ENCODE measurements at places on chromosomes 5 and 9. TPM values are rescaled to one million over a fixed set of nuclear protein-coding genes. Genes with fewer than 3 reads are reported as not detected.

DNA sequence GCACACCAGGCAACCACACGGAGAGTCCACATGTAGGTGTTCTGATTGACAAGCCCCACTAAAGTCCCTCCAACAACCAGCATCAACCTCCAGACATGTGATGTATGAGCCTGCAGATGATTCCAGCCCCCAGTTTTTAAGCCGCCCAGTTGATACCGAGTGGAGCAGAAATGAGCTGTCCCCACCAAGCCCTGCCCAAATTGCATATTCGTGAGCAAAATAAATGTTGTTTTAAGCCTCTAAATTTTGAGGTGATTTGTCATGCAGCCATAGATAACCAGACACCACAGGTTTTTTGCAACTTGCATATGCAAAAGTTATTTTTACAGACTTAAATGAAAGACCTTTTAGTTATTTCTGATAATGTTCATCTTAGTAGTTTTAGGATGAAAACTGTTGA is 187.7 kb downstream of the PIK3R1 start:
- H3K27ac ChIP-seq: no peak overlapping the region
- DNase-seq: no peak
- H3K36me3 ChIP-seq: peaks cover 4% of the 10 kb centered on the region
- no peak overlapping the region for H3K4me3 ChIP-seq
- H3K27me3 ChIP-seq: no peaks in the 10 kb centered on the region

DNA sequence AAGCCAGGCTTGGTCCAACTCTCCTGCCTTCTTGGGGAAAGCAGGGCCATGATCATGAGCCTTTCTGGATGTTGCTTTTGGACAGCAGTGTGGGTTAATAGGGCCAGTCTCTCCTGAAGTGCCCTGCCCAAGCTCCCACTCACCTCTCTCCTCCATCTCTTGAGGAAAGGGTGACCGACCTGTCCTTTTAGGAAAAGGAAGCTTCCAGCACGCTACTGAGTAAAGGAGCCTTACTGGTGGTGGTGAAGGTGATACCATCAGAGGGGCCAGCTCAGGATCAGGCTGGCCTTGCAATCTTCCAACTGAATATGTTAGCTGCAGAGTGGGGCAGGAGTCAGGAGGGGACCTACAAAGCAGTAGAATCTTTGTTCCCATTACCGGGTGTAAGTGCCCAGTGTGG is 2.2 kb upstream of the RGS3 start:
- H3K4me3 ChIP-seq: no peak overlapping the region
- no peaks in the 10 kb centered on the region for H3K36me3 ChIP-seq
- no peaks in the 10 kb centered on the region for H3K27me3 ChIP-seq
- H3K4me1 ChIP-seq: no peaks in the 10 kb centered on the region
- H3K27ac ChIP-seq: no peak overlapping the region

The NRG2 gene
- total RNA-seq: not detected

The MCC gene
- total RNA-seq: 0.45 TPM

DNA sequence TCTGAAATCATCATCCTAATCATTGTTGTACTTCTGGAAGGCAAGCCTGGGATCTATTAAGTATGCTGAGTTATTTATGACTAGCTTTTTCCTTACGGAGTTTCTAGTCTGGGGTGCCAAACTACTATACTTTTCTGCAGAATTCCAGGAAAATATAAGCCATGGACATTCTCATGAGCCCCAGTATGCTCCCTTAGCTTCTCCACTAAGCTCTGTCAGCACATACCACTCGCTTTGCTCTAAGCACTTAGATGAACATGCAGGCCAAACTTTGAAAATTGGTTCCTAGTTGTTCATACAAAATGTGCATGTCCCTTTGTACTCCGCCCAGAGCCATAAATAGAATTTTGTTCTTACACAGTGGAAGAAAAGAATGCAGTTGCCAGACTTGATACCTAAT is 284.6 kb downstream of the ARRDC3 start:
- H3K4me1 ChIP-seq: peaks cover 4% of the 10 kb centered on the region
- DNase-seq: no peak
- no peak overlapping the region for H3K27ac ChIP-seq
- H3K4me3 ChIP-seq: no peak overlapping the region
- peaks cover 8% of the 10 kb centered on the region for H3K27me3 ChIP-seq
- H3K36me3 ChIP-seq: no peaks in the 10 kb centered on the region

The MEIKIN gene
- not detected for total RNA-seq

The LOX gene
- total RNA-seq: not detected

DNA sequence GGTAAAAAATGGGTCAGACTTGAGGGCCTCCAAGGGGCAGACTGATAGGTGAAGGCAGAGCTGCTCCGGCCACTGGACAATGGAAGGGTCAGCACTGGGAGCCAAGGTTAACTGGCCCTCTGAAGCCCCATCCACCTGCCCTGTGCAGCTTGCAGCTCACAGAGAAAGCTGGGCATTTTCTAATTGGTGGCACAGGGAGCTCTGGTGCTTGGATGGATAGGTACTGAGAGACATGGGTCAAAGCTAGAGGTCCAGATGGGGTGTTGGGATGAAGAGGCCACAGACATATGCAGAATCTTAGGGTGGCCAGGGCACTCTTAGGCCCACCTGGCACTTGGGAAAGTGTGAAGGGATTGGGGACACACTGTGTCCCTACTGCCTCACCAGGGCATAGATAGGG is 29.5 kb upstream of the SARDH start:
- H3K4me1 ChIP-seq: no peaks in the 10 kb centered on the region
- H3K36me3 ChIP-seq: peaks cover 15% of the 10 kb centered on the region
- no peaks in the 10 kb centered on the region for H3K27me3 ChIP-seq
- H3K4me3 ChIP-seq: no peak overlapping the region

- peaks cover 6% of the 10 kb centered on the region for H3K36me3 ChIP-seq
- peaks cover 42% of the 10 kb centered on the region for H3K4me1 ChIP-seq
- H3K27ac ChIP-seq: no peak overlapping the region
- DNase-seq: no peak
- peak overlapping the region; percentile 22 for H3K4me3 ChIP-seq
- H3K27me3 ChIP-seq: no peaks in the 10 kb centered on the region
Measured at GRCh38 chr9:124392254-124392870, 22.9 kb downstream of the PSMB7 start.

DNA sequence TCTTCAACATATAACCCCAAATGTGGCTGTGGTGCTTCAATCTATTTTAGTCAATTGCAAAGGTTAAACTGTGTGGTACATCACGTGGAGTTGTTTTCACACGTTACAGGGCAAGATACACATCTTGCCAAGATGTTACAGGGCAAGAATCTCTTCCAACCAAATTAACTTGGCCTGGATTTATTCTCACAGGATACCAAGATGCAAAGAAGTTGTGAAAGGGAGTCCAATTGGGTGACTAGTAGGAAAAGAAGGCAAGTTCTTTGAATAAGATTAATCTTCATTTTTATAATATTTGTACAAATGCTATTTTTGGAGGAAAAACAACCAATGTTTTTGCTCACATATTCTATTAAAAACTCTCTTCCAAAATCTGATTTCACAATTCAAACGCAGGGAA is 4.8 kb upstream of the IFNA8 start:
- peaks cover 41% of the 10 kb centered on the region for H3K27me3 ChIP-seq
- no peaks in the 10 kb centered on the region for H3K4me1 ChIP-seq
- H3K27ac ChIP-seq: no peak overlapping the region
- DNase-seq: no peak
